Fibroblast of upper back skin (primary cell): ENCODE measurements at places on chromosomes 16 and 17.

- DNase-seq, result peak; percentile 89
These were observed 155.7 kb downstream of the SOCS1 start for GRCh38 chr16:11100239-11100750.

DNA sequence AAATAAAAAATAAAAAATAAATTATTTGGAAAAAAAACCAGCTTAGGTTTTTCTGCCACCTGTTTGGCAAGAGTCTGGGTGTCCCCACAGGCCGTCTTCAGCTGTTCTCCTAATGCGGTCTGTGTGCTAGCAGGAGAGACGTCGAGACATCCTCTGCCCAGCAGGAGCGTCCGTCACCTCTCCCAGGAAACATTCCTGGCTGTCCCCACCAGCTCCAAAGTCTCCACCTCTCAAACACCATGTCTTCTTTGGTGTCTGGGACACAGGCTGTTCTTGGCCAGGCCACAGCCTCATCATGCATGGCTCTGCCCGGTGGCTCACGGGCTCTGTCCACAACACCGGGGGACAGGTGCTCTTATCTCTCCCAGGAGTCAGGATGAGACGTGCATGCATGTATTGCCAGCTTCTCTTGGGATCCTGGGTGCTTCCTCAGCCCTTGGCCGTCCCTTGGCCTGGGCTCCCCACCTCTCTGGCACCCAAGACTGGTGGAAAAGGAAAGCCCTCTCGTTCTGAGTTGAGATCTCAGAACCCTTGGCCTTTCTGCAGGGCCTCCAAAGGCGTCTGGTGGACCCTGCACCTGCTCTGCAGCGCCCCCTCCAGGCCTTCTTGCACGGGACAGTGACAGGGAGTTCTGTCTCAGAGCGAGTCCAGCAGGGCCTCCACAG lies 84.9 kb upstream of the CBX4 start:
- no peak for DNase-seq

DNA sequence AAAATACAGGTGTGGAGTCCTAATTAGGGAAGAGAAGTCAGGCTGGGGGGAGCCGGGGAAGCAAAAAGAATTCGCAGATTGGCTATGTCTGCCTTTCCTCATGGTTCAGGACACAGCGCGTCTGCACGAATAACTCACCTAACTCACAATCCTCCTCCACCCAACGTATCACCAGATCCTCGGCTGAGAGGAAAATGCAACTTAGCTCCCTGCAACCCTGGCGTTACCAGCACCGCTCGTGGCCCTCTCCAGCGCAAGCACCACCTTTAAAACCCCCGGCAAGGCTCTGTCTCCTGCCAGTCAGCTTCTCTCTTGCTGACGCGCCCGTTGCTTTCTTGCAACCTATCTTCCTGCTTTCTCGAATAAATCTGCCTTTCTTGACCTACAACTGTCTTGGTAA lies 49.8 kb upstream of the METRNL start:
- no peak for DNase-seq

DNA sequence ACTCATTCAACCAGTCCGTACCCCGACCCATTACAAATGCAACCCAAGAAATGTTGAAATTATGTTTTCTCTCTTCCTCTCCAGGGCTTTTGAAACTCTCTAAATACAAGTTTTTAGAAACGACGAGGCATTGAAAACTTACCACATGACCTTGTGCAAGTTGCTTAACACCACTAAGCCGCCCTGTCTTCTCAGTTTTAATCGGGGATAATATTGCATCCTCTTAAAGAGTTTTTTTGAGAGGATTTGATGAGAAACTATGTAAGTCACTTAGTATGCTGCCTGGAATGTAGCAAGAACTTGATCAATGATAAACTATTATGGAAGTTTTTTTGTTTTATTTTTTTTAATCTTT lies 149.0 kb upstream of the FAM20A start:
- DNase-seq, result no peak

DNA sequence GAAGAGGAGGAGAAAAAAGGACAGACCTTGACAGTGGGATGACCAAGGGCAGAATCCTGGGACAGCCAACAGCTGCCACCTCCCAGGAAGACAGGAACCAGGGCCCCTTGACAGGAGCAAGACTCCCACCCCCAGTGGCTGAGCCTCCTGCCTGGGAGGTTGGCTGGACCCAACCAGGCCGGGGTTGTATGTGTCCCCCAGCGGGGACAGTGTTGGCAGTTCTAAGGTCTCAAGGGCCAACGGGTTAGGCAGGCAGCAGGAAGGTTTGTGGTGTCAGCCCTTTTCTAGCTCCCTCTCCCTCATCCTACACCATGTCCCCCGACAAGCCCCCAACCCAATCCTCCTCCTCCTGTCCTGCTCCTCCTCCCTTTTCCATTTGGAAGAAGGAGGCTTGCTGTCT lies 126.2 kb downstream of the MRM1 start:
- no peak for DNase-seq

GRCh38 chr17:32335687-32336086 lies 6.3 kb downstream of the C17orf75 start:
- DNase-seq, result peak; percentile 78

DNA sequence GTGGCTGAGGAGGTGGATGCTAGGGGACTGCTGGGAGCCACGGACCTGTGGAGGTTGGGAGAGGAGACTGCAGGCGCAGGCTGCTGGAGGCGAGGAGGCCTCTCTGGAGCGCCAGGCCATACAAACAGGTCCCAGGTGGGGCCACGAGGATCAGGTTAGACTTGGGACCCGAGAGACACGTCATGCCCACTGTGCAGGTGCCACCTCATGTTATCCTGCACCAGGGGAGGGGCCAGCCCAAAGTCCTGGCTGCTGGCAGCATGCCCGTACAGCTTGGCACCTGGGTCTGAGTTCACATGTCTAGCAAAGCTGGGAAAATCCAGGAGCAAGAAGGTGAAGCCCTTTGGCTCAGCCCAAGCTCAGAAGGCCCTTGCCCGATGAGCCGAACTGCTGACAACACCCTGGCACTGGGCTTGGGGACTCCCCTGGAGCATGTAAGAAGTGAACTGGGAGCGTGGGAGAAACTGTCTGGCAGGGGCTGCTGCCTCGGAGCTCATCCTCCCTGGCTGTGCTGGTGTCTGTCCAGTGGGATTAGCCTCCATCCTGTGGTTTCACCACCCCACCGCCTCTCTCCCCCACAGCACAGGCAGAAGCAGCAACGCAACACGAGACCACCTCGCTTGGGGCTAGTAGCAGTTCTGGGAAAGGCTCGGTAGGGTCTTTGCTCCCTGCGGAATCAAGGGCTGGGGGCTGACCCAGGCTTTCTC lies 5.3 kb downstream of the ARHGDIA start:
- DNase-seq, result peak; percentile 22

DNA sequence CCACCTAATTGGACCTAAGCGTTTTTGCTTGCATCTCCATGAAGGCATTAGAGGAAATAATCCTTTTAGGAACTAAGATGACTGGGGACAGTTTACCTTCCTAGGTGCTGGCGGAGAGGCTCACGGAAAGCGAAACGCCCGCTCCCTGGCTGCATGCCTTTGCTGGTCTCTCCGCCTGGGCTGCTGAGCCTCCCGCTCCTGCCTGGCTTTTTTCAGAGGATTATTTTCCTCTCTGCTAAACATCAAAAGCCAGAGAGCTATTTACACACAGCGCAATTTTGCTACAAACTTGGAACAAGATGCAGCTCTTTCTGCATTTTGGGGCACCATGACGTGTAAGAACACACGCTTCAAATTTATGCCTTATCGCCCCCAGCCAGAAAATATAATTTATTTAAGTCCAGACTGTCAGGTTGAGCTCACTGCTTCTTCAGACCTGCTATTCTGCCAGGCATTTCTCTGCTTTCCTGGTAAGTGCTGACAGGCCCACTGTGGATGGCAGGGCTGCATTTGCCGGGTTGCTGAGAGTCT lies 124.4 kb downstream of the SPACA3 start:
- DNase-seq, result no peak

DNA sequence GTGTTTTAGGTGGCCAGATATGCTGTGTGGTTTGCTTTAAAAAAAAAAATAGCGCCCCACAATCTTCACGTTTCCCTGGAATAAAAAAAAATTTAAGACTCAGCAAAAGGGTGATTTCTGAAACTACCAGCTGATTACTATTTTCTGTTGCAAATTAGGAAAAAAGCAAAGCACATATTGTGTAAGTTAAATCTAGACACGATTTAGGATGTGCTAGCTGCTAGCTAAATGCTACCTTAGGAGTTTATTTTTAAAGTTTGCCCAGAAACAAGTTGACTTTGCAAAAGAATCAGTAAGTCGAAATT lies 944 bp upstream of the MARF1 start:
- DNase-seq, result no peak

- no peak for DNase-seq
These were observed 387.1 kb downstream of the XYLT1 start for GRCh38 chr16:17083628-17084027.

DNA sequence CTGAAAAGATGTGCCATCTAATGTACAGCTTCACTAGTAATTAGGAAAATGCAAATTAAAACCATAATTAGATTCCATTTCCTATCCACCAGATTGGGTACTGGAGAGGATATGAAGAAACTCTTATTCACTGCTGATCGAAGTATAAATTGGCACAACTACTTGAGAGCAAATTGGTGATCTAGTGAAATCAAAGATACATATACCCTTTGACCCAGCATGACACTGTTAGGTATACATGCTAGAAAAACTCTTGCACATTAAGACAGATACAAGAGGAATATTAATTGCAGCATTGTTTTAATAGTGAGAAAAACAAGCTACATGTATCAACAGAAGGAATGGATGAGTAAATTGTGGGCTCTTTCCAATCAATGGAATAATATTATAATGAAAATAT lies 48.8 kb downstream of the BRIP1 start:
- DNase-seq, result no peak

DNA sequence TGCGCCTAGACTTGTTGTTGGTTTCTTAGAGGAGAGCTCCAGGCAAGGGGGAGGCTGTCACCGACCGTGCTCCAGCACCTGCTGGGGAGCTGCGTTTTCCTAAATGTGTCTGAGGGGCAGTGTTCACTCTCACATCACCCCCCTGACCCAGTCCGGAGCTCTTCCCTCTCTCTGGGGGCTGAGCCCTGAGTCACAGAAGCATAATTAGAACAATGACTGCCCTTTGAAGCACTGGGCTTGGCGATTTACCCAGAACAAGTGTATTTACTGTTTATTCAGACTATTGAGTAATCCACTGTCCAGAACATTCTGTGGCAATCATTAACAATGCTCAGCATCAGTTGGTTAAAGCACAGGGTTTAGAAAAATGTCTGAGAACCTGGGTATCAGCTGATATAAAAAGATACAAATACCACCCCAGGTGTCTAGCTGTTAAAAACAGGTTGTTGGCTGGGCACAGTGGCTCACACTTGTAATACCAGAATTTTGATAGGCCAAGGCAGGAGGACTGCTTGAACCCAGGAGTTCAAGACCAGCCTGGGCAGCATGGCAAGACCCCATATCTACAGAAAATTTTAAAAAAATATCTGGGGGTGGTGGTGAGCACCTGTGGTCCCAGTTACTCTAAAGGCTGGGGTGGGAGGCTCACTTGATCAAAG lies 8.1 kb downstream of the CES4A start:
- peak; percentile 25 for DNase-seq

DNA sequence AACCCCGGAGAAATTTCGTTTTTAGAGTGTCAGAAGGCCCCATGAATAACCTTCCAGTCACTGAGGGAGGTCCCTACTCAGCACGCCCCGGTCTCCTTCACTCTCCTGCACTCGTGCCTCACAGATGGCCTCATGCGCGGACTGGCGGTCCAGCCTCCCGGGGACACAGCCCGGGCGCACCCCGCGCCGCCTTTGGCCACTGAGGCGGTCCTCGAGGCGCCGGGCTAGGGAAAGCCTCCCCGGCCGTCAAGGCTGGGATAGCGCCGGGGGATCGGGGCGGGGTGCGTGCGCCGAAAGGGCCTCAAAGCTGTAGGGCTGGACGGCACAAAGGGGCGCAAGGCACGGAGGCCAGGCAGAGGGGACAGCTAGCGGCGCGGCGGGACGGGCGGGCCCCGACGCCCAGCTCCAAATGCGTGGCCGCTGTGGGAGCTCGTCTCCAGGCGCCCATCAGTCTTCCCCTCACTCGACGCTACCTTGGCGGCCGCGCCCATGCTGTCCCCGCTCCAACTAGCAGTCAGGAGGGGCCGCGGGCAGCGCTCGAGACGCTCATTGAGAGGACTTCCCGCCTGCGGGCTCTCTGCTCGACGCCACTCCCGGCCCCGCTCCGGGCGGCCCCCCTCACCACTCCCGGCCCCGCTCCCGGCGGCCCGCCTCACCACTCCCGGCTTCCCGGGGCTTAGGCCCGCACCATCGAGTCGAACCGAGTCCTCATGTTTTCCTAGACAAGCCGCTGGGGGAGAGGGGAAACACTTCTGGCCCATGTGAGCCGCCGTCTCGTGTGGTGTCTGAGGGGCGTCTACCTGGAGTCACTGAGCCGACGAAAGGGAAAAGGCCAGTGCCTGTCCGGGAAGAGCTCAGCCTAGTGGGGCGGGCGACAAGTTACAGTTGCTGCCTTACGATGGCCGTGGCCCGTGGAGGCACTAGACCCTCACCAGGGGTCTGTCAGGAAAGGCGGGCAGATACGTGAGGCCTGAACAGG lies at the start of gene USP6:
TSS of gene USP6 (plus strand) at position 360 of the 979 bp plus-strand sequence. CDS start 14,336 bp downstream, outside the sequence.
- DNase-seq, result no peak

DNA sequence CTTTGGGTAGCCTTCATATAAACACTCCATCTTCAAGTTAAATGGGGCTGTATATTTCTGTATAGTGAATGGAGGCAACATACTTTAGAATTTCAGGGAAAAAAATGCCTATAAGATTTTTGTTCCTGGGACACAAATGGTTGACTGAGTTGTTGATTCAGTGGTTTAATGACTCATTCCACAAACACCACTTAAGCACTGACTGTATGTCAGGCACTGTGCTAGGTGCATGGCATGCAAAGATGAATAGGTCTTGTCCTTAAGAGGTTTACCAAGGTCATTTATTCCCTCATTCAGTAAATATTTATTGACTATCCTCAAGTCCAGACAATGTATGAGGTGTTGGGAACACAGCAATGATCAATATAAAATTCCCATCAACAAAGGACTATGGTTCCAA lies 417.1 kb downstream of the CA10 start:
- DNase-seq, result no peak

- DNase-seq, result peak; percentile 52
These were observed 22.5 kb downstream of the DNAI2 start for GRCh38 chr17:74296548-74296936.

DNA sequence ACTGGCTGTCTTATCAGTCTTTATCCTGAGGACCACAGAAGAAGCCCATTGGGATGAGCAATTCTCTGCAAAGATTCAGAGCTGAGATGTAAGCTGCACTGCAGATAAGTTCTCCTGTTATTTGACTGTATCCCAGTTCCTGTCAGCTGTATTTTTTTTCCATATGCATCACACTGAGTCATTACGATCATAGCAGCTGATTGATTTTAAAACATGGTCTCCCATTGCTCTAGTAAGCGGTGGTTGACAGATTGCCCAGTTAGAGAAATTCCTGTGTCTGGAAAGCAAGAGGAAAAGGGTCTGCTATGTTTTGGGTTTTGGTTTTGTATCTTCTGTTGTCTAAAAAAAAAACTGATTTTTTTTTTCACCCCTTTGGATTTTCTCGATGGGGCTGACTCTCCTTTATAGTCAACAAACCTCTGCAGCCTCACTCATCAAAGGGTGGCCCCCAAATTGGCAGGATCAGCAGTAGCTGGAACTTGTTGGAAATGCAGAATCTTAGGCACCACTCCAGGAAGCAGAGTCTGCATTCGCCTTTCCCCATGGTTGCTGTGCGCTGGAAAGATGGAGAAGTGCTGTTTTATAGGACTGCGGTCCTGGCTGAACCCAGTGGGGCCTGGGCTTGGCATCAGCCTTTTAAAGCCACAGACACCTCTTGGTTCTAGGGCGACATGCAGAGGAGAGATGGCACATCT lies 220.1 kb upstream of the MPHOSPH6 start:
- no peak for DNase-seq

GRCh38 chr16:81752225-81752875 lies 26.7 kb upstream of the PLCG2 start:
- peak; percentile 11 for DNase-seq

- DNase-seq, result no peak
These were observed 25.5 kb downstream of the KDM8 start for GRCh38 chr16:27228621-27229501.
